Left colon (tissue), 2 donors: ENCODE measurements at places on chromosomes 2 and 18. TPM values are rescaled to one million over a fixed set of nuclear protein-coding genes. Genes with fewer than 3 reads are reported as not detected.

GRCh38 chr18:62118328-62118727 lies 68.5 kb downstream of the PIGN start:
- DNase-seq: no peak

DNA sequence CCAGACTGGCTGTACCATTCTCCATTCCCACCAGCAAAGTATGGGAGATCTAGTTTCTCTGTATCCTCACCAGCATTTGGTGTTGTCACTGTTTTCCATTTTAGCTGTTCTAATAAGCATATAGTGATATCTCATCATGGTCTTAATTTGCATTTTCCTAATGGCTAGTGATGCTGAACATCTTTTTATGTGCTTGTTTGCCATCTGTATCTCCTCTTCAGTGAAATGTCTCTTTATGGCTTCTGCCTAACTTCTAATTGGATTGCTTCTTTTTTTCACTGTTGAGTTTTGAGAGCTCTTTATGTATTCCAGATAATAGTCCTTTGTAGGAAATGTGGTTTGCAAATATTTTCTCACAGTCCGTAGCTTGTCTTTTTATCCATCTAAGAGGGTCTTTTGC lies 18.9 kb upstream of the BIN1 start:
- DNase-seq: no peak

DNA sequence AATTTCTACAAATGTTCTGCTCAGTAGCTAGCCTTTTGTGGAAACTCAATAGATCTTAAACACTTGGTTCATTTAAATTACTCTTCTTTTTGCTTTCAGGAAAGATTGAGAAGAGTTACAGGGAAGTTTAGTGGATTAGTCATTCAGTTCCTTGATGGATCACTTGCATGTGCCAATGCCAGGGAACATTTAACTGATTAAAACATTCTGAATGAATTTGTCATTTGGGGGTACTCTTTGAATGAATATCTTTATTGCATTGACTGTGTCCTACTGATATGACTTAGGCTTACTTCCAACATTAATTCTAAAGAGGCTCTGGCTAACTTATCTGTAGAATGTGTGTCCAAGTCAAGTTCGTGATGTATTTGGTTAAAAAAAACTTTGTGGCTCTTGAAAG lies 199.8 kb downstream of the PLCL1 start:
- no peak for DNase-seq

GRCh38 chr2:71554028-71554705 lies 100.8 kb downstream of the DYSF start:
- no peak for DNase-seq

DNA sequence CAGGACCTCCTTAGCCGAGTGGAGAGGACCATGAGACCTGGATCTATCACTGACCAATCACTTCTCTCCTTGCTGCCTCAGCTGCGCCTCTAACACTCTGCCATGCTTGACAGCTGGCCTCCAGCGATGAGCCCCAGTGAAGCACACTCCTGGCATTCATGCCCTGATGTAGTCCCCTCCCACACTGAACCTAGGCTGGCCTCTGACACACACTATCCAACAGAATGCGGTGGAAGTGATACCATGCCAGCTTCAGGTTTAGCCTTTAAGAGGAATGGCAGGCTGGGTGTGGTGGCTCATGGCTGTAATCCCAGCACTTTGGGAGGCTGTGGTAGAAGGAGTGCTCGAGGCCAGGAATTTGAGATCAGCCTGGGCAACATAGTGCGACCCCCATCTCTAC lies 73.7 kb upstream of the LAPTM4A start:
- no peak for DNase-seq

DNA sequence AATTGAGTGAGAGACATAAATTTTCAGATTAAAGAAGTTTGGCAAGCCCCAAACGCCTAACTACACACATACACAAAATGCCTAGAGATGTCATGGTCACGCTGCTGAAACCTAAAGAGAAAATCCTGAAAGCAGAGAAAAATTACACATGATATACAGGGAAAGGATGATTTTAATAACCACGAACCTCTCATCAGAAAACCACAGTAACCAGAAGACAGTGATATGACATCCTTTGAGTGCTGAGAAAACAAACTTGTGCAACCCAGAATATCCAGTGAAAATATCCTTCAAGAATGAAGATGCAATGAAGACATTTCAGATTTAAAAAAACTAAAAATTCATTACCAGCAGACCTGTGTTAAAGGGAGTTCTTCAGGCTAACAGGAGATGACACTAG lies 122.4 kb upstream of the LMAN1 start:
- DNase-seq: no peak

DNA sequence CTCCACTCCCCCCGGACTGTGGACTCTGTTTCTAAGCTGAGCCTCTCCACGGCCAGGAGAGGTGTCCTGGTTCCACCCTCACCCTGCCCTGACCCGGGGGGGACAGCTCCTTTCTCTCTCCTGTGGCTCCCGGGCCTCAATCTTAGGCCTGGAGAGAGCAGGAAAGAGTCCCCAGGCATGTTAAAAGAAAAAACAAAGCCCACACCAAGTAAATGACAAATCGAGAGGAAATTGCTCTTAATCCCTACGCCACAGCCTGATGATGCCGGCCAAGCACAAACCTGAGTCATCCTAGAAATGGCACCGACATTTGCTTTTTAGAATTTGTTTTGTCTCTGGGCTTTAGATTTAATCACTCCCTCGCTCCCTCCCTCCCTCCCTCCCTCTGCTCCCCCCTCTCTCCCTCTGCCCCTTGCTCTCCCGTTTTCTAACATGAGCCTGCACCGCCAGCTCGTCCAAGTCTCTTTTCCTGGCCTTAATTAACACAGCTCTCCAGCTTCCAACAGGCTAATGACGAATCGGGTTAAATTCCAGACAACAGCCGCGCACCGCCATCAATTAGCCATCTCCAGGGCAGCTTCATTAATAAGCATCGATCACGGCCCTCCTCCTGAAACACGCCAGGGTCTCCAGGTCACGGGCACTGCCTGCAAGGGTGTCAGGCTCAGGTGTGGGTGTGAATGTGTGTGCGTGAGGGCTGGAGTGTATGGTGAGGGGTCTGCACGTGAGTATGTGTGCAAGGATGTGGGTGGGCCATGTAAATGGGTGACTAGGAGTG lies 230.8 kb downstream of the CELF4 start:
- DNase-seq: no peak

GRCh38 chr2:46241344-46241743 lies 55.9 kb upstream of the EPAS1 start:
- no peak for DNase-seq

Gene CFC1
- 0.58 TPM for total RNA-seq

Gene ELAC1
- 9.4 TPM for total RNA-seq

Gene KIAA2012
- 0.11 TPM for total RNA-seq

Gene MREG
- total RNA-seq: 8.9 TPM
